ENCODE measurements at places on chromosomes 12 and 14.

GRCh38 chr12:62758216-62758615 is 176.7 kb downstream of the PPM1H start:
- no peak for DNase-seq

GRCh38 chr12:109452489-109452888 is 24.6 kb downstream of the KCTD10 start:
- DNase-seq: no peak

GRCh38 chr12:66602483-66603143 is 76.3 kb downstream of the GRIP1 start:
- DNase-seq: no peak

GRCh38 chr12:54126696-54127537 is 61.9 kb downstream of the SMUG1 start:
- DNase-seq: no peak

- DNase-seq: no peak
Observed at GRCh38 chr14:68335312-68335711, 457.6 kb downstream of the ZFP36L1 start.

DNA sequence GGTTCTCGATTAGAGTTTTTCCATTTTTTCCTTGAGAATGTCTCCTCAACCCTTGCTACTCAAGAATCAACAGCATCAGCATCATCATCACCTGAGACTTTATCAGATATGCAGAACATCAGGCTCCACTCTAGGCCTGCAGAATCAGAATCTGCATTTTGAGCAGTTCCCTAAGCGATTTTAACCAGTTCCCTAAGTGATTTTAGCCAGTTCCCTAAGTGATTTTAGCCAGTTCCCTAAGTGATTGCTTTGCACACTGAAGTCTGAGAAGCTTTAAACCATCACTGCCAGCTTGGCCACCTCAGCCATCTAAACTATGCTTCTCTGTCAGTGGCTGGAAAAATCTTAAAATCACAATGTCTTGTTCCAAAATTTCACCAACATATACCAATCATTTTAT is 29.4 kb upstream of the SLC38A1 start:
- no peak for DNase-seq

DNA sequence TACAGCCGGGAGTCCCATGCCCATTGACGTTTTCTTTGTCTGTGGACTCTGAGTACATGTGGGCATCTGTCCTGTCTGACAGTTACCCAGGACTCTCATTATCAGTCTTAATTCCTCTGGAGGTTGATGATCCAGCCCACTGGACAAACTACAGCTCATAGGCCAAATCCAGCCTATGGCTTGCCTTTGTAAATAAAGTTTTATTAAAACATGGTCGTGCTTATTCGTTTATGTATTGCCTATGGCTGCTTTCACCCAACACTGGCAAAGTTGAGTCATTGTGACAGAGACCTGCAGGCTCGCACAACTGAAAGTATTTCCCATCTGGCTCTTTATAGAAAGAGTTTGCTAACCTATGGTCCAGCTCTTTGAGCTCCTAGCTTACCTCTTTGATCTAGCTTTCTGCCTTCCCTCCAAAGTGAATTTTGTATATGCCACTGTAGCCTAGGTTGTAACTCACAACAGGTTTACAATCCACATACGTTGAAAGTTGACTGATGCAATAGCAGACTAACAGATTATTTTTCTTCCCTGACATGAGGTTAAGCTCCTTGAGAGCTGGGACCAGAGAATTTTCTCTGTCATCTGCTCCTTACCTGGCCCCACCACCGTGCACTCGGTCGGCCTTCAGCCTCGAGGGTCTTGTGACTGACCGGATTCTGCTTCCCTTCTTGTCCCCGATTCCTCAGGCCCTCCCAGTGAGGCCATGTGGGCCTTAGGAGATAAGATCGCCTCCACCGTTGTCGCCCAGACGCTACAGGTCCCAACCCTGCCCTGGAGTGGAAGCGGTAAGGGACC is 57.3 kb downstream of the ACACB start:
- DNase-seq: no peak

GRCh38 chr12:52126050-52126604 is 46.6 kb downstream of the SMIM41 start:
- DNase-seq: no peak

DNA sequence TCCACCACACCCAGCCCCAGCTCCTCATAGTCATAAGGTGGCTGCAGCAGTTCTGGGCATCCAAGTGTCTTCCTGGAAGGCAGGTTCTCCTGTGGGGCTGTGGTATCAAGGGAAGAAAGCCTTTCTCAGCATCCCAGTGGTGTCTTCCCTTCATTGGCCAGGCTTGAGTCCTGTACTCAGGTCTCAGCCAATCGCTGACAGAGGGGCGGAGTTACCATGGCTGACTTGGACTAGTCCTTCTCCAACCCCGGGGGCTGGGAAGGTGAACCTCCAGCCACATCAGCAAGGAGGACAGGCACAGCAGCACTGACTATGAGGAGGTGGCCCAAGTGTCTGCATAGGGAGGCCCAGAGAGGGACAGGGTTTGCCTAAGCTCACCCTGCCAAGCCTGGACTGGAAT is 64.0 kb upstream of the SLC24A4 start:
- DNase-seq: no peak

DNA sequence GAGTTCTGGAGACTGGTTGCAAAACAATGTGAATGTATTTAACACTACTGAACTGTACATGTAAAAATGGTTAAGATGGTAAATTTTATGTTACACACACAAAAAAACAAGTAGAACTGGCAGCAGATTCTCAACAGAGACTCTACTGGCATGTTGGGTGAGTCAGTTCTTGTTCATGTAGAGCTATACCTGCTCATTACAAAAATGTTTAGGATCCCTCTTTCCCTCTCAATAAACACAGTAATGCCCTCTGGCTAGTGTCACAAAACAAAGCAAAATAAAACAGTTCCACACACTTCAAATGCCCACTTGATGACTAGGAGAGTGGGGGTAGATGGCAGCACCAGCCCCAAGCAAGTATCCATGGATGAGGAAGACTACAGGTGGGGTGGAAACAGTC is 13.7 kb upstream of the ZNF740 start:
- no peak for DNase-seq

GRCh38 chr12:41893491-41893890 is 251.2 kb downstream of the GXYLT1 start:
- DNase-seq: no peak

DNA sequence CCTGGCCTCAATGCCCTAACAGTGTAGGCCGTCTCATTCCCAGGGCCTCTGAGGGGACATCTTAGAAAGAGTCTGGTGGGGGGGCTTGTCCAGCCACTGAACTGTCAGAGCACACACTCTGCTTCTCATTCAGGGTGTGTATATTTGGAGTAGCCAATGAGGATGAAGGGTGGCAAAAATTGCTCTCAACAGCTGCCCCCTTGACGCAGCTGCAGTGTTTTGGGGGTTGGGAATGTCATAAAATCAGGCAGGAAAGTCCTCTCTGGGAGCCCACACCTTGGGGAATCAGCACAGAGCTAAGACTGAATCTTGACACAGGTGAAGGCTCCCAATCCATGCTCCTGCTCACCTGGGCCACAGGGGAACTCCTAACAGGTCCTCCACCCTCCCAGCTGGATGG is 1.5 kb downstream of the RASAL1 start:
- no peak for DNase-seq

- DNase-seq: no peak
Observed at GRCh38 chr12:123075646-123076171, 75.2 kb downstream of the PITPNM2 start.

DNA sequence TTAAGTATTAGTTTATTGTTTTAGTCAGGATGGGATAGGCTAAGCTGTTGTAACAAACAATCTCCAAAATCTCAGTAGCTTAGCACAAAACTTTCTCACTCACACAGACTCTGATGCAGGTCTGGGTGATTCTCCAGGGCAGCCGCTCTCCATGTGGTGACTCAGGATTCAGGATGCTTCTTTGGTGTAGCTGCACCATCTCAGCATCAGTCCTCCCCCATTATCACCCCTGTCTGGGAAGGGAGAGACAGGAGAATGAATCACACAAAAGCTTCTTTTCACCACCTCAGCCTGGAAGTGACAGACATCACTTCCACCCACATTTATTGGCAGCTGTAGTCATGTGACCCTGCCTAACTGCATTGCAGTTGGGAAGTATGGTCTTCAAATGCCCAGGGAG is 142.3 kb downstream of the DICER1 start:
- DNase-seq: no peak

DNA sequence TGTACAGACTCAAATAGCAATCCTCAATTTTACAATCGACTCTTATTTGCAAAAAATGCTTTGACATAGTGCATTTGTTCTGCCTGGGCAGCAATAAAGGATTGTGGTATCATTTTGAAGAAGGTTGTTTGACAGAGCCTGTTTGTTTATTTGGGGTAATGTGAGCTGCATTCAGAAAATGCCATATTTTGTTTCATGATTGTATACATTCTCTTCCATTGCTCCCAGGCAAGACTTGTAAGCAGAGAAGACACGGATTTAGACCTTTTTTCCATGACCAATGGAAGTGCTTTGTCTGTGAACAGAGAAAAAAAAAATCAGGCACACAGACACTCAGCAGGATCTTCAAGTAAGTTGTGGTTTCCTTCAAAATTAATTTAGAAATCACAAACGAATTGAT is 35.5 kb upstream of the ALX1 start:
- DNase-seq: no peak

DNA sequence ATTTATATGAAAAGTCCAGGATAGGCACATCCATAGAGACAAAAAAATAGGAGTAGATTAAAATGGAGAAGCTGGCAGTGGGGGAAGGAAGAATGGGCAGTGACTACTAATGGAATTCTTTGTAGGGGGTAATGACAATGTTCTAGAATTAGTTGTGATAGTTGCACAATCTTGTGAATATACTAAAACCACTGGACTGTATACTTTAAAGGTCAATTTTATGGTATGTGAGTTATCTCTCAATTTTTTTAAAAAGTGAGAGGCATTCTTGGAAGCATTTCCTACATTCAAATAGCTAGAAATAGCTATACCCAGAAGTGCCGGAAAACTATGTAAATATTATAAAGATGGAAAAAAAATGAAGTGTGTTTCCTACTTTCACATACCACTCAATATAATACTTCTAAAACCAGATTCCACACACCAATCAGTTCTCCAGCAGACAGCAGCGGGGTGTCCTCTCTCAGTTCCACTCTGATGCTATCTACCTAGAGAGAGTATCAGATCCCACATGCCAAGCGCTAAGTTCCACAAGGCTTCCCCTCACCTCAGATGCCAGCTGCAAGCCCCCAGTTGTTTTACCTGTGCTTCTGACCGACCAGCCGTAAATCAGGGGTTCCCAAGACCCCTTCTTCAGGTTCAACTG is 41.7 kb upstream of the NID2 start:
- DNase-seq: no peak

DNA sequence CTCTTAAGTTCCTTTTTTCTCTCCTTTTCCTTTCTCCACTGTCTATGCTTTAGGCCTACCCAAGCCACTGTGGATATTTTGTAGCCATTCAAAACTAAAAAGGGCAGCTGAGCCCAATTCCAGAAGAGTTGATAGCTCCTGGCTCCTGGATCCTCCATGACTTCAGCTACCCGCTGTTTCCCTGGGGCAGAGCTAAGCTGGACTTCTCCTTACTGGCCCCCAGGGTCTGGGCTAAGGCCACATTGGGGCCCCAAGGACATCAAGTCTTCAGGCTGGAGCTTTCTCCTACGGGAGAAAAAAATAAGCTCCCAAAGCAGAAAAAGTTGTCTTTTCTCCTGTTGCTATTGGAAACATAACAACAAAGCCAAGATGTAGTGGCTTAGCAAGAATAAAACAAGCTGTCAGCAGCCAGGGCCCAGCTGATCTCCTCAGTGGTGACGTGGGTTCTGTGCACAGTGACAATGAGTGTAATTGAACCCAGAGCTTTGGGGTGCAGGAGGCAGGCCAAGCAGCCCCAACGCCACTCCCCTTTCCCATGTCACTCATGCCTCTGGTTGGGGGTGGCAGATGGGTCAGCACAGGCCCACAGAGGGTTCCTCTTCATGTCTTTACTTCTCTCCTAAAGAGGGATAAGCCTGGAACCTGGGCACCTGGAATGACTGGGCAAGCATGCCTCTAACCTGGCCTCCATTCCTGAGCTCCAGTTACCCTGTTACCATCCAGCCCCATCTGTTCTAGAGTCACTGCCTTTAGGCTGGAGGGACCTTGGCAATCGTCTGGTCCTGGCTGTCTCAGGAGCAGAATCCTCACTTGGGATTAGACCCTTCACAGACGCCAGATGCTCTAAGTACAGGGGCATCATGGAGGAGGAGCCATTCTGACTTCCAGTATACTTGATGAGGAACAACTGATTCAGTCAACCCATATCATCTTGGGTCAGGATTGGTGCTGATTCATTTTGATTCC is 171.2 kb downstream of the ZFP36L1 start:
- DNase-seq: no peak

DNA sequence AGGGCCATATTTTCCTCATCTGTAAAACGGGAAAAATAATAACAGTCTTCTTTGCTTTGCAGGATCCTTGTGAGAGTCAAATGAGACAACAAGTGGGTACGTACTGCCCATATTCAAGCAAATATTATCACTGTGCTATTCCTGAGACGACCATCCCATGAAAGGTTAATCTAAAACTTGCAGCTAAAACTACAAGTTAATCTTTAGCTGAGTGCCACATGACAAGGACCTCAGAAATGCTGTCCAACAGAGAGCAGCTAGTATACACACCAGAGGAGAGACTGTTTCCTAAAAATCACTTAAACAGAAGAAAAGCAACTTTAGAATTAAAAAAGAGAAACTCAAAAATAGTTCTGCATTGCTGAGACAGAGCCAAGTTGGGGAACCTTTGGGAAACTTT is 162.7 kb upstream of the TMTC2 start:
- DNase-seq: no peak

- DNase-seq: no peak
Observed at GRCh38 chr14:55126034-55126433, 3.0 kb upstream of the LGALS3 start.

DNA sequence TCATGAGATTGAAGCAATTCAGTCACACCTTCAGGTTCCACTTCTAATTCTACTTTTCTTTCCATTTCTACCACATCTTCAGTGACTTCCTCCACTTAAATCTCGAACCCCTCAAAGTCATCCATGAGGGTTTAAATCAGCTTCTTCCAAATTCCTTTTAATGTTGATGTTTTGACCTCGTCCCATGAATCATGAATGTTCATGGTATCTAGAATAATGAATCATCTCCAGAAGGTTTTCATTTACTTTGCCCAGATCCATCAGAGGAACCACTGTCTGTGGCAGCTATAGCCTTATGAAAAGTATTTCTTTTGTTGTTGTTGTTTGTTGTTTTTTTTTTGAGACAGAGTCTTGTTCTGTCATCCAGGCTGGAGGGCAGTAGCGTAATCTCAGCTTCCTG is 7.6 kb downstream of the RXYLT1 start:
- no peak for DNase-seq
